ENCODE measurements at places on chromosomes 1 and 21. TPM values are rescaled to one million over a fixed set of nuclear protein-coding genes. Genes with fewer than 3 reads are reported as not detected.

GRCh38 chr21:24995216-24995615, 612.1 kb downstream of the MRPL39 start:
- DNase-seq, result no peak
- H3K27me3 ChIP-seq, result no peaks in the 10 kb centered on the region
- H3K4me1 ChIP-seq, result no peaks in the 10 kb centered on the region
- no peaks in the 10 kb centered on the region for H3K36me3 ChIP-seq

The CAPN2 gene
- 253 TPM for total RNA-seq

- H3K4me3 ChIP-seq, result no peak overlapping the region
- H3K36me3 ChIP-seq, result no peaks in the 10 kb centered on the region
- no peak overlapping the region for H3K27ac ChIP-seq
- no peaks in the 10 kb centered on the region for H3K27me3 ChIP-seq
Observed at GRCh38 chr1:101394041-101394440, 157.2 kb downstream of the S1PR1 start.

GRCh38 chr1:30988045-30988444, 77.5 kb downstream of the PUM1 start:
- H3K27me3 ChIP-seq, result no peaks in the 10 kb centered on the region
- no peak overlapping the region for H3K4me3 ChIP-seq
- H3K27ac ChIP-seq, result no peak overlapping the region
